CD8-positive, alpha-beta memory T cell (primary cell): ENCODE measurements at places on chromosomes 5 and 9.

DNA sequence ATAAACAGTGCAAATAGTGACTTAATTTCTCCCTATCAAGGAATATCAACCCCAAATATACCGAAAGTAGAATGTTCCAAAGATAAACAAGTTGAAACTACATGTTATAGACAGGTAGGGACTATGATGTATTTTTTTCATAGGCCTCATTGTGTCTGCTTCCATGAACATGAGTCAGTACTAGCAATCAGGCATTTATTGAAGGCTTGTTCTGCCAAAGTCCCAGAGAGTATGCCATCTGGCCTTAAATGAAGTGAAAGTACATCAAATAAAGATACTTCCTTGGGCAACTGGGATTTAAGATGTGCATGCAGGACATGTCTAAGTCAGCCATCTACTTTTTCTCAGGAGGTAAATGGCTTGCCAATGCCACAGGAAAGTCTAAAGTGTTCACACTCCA, 6.5 kb downstream of the GHR start:
- H3K4me3 ChIP-seq, result no peak overlapping the region
- no peak for DNase-seq
- H3K27ac ChIP-seq, result no peak overlapping the region
- no peaks in the 10 kb centered on the region for H3K4me1 ChIP-seq

- DNase-seq, result no peak
- no peaks in the 10 kb centered on the region for H3K4me1 ChIP-seq
- no peak overlapping the region for H3K27ac ChIP-seq
- H3K27me3 ChIP-seq, result no peaks in the 10 kb centered on the region
- H3K36me3 ChIP-seq, result no peaks in the 10 kb centered on the region
- H3K4me3 ChIP-seq, result no peak overlapping the region
Observed at GRCh38 chr9:89916001-89916597, 311.3 kb downstream of the GADD45G start.

GRCh38 chr9:37146410-37146809, 26.0 kb downstream of the ZCCHC7 start:
- peaks cover 41% of the 10 kb centered on the region for H3K4me1 ChIP-seq
- no peak for DNase-seq
- peak overlapping the region; percentile 17 for H3K27ac ChIP-seq
- H3K4me3 ChIP-seq, result peak overlapping the region; percentile 8
- no peaks in the 10 kb centered on the region for H3K36me3 ChIP-seq
- H3K27me3 ChIP-seq, result no peaks in the 10 kb centered on the region

GRCh38 chr9:78189461-78189860, 46.4 kb upstream of the CEP78 start:
- H3K27me3 ChIP-seq, result no peaks in the 10 kb centered on the region
- H3K4me1 ChIP-seq, result no peaks in the 10 kb centered on the region
- H3K27ac ChIP-seq, result no peak overlapping the region
- no peak for DNase-seq
- no peaks in the 10 kb centered on the region for H3K36me3 ChIP-seq
- no peak overlapping the region for H3K4me3 ChIP-seq

DNA sequence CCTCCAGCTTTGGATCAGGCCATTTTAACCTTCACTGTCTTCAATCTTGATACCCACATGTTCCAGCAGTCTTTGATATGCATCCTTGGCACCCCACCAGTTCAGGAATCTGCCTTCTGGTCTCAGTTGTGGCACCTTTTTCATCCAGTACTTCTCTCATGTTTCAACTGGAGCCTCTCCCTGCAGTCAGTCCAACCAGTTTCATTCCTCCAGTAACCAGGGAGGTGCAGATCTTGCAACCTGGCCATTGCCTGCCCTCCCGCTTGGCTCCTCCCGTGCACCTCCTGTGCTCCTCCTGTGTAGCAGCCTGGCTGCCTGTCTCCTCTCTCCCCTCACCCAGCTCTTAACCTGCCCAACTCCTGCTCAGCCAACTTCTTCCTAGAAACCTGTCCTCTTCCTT, 20.2 kb downstream of the FUBP3 start:
- no peaks in the 10 kb centered on the region for H3K4me1 ChIP-seq
- no peak overlapping the region for H3K4me3 ChIP-seq
- DNase-seq, result no peak
- H3K36me3 ChIP-seq, result peaks cover 27% of the 10 kb centered on the region
- H3K27me3 ChIP-seq, result no peaks in the 10 kb centered on the region
- no peak overlapping the region for H3K27ac ChIP-seq
